ENCODE measurements at places on chromosomes 3 and 15. TPM values are rescaled to one million over a fixed set of nuclear protein-coding genes. Genes with fewer than 3 reads are reported as not detected.

The TMEM108 gene
- total RNA-seq = 0.70 TPM

The PTH1R gene
- 2.2 TPM for total RNA-seq

The GOLGA8G gene
- not detected for total RNA-seq

The COL6A6 gene
- 0.11 TPM for total RNA-seq

- no peak for DNase-seq
Measured at GRCh38 chr15:74034206-74034755, 39.8 kb downstream of the PML start.

DNA sequence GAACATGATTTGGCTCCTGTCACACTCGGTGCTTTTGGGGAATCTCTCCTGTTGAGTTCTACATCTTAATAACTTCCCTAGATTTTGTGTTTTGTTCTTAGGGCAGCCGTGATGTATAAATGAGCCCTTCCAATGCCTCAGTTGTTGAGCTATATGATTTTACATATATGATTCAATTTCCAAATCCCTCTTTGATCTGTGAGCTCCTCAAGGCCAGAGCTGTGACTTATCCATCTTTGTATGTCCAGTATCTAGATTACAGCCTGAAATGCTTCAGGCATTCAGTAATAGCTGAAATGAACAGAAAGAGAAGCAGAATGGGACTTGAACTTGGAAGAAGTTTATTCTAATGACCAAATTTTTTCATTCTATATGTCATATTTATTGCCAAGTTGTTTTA lies 26.6 kb downstream of the CGGBP1 start:
- no peak for DNase-seq

GRCh38 chr15:42141795-42142667 lies 14.4 kb downstream of the PLA2G4F start:
- peak; percentile 56 for DNase-seq

Measured in suprapubic skin (tissue), 4 donors.